Activated T-cell treated with anti-CD3 and anti-CD28 coated beads for 1 hour (primary cell): ENCODE measurements at places on chromosomes 12 and 14.

DNA sequence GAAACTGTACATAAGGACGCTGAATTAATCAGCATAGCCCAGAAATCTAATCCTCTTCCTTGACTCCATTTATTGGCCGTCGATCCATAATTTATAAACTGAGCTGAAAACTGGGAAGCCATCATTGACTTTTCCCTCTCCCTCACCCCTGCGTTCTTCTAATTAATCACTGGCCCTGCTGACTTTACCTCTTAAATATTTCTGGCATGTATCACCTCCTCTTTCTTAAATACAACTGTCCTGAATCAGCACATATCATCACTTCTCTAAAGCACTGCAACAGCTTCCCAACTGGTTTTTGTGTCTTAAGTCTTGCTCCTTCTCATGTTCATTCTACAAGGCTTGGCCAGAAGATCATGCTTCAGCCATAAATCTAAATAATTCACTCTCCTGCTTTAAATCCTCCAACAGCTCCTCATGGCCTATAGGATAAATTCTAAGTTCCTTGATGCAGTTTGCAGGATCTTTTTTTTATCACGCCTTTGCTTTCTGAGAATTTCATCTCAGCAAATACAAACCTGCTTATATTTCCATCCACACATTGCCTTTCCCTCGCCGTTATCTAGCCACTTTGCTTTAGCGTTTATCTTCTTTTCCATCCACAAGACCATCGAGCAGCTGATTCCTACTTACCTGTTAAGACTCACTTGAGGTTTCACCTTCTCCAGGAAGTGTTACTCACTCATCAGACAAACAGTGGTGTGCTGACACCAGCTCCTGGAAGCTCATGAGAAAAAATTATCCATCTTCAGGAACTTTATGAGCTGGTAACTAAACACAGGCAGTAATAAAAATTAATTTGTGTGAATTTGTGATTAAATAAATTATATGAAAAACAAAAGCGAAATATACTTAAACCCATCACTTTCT is 295.6 kb upstream of the FLRT2 start:
- DNase-seq, result no peak

- DNase-seq, result no peak
Measured at GRCh38 chr12:38152816-38153736, 163.5 kb upstream of the ALG10B start.

- DNase-seq, result no peak
Measured at GRCh38 chr12:79482323-79482722, 208.4 kb downstream of the PAWR start.

GRCh38 chr14:20493634-20494033 is 11.7 kb upstream of the RNASE10 start:
- DNase-seq, result no peak

DNA sequence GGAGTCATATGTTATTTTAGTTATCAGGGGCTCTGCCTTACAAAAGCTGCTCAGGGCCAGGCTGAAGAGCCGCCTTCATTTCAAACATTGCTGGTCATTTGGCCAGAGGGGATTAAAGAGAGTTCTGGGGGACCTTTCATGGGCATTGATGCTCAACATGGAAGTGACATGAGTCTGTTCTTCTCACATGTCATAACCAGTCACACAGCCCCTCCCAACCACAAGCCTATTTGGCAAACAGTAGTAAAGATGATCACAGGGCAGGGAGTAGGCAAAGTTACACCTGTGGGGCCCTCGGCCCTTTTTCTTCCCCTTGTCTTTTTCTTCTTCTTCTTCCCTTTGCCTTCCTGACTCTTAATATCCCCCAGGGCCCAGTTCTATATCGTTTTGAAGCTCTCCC is 33.3 kb downstream of the CFAP54 start:
- no peak for DNase-seq

DNA sequence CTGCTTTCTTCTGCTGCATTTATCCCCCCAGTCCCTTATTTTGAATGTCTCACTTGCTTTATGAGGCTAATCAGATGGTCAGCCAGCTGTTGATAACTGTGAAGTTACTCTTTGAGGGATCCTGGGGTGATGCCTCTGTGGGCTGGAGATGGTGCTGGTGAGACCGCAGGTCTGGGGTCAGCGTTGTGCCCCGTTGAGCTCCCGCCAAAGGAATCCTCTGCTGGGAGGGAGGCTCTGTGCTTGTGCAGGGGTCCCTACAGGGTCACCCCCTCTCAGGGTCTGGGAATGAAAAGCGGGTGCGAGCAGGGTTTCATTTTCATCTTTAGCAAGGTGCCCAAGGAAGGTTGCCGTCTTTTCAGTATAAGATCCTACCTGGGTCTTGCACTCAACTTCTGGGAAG is 161.2 kb upstream of the RTL1 start:
- no peak for DNase-seq

DNA sequence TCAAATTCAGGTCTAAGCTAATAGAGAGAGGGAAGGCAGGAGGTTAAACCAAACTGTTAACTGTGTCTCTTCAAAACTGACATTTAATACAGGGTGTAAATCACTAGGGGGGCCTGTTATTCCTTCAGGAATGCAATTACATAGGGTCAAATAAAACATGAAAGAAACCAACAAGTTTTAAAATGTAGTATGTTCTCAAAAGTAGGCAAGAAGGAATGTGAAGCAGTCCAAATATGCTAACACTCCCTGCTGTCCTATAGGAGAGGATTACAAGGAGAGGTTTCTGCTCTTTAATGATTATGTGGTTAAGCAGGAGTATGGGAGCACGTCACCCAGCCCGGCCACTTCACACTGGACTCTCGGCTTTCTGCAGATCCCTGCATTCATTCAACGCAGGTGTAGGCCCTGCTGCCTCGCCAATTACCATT is 42.5 kb upstream of the BMP4 start:
- no peak for DNase-seq

GRCh38 chr12:48198672-48198971 is 4.5 kb downstream of the OR10AD1 start:
- DNase-seq, result no peak

- DNase-seq, result no peak
Measured at GRCh38 chr12:124278389-124279101, 16.3 kb upstream of the RFLNA start.

GRCh38 chr14:89485264-89485663 is 68.2 kb upstream of the FOXN3 start:
- DNase-seq, result no peak
